Naive thymus-derived CD4-positive, alpha-beta T cell (primary cell): ENCODE measurements at places on chromosomes 7 and 10. TPM values are rescaled to one million over a fixed set of nuclear protein-coding genes. Genes with fewer than 3 reads are reported as not detected.

Gene SORBS1
- 0.58 and 0.79 TPM in 2 replicates for total RNA-seq

Gene RAB19
- total RNA-seq = 13.3 and 13.4 TPM in 2 replicates

Gene HMX2
- not detected for total RNA-seq

Gene SHH
- total RNA-seq = not detected

Gene MYL10
- not detected in 2 replicates for total RNA-seq

Gene IFIT1B
- total RNA-seq = not detected

Gene GDF2
- total RNA-seq = not detected

DNA sequence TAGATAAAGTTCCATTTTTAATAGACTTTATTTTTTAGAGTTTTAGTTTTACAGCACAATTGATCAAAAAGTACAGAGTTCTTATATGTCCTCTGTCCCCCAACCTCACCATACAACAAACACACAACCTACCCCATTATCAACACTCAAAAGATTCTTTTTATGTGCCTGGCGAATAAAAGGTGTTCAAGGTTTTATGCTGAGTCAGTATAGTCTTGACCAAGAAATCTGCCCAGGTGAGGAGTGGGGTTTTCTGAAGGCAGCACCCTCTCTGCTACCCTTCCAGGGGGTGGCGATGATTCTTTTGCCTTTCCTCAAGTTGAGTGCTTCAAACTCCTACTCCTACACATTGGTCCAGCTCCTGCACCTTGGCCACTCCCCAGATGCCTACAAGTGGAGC is 222.9 kb downstream of the GRM8 start:
- H3K27me3 ChIP-seq = no peaks in the 10 kb centered on the region
- no peak overlapping the region for H3K4me3 ChIP-seq
- DNase-seq = no peak
- no peaks in the 10 kb centered on the region for H3K36me3 ChIP-seq
- H3K4me1 ChIP-seq = no peaks in the 10 kb centered on the region

DNA sequence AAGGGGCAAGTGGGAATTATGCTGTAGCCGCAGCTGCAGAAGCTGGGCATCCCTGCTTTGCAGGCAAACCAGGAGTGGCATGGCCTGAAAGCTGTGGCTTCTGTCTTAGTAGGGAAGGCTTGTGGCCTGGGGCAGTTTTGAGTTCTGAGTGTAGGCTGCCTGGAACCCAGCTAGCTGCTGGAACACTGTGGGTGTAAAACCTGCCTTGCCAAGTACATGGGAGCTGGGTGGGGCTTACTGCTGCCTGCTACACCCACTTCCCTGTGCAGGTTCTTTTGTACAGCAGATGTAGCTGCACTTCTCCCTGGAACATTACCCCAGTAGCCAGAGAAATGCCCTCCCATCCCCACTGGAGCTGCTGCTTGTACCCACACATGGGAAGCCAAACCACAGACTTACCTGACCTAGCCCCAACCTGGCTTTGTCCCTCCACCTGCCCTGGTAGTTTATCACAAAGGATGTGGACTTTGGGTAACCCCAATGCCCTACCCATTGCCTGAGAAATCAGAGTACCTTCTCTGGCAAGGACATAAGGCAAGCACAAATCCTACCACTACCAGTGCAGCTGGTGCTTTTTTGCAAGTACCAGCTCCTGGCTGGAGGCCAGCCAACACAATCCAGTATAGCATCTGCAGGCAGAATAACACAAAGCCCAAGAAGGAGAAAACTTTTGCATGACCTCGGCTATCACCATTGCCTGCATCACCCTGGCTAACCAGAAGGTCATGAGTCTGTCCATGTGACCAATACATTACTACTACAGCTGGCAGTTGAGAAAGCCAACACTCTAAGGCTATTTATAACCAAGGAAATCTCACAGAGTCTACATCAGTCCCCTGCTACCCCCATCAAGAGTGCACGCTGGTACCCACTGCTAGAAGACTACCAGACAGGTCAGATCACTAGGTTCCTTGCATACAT is 26.5 kb upstream of the PPP1R3A start:
- no peak overlapping the region for H3K27ac ChIP-seq
- no peaks in the 10 kb centered on the region for H3K36me3 ChIP-seq
- no peak overlapping the region for H3K4me3 ChIP-seq

DNA sequence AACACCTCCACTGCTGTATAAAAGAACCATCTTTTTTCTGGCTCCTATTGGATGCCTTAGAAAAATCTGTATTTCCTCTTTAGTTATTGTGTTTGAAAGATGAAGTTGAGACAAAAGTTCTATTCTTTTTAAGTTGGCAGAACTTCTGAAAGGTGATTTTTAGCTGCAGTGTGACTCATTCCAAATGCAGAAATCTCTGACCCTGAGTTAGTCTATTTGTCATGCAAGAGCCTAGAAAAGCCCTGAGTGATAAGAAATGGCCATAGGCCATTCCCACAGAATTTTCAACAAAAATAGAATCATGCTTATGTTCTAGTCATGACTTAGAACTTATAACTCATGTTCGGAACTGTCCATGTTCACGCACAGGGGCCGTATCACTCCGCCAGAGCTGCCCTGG is 89.1 kb downstream of the EGFR start:
- no peak overlapping the region for H3K4me3 ChIP-seq
- no peak for DNase-seq
- H3K36me3 ChIP-seq = no peaks in the 10 kb centered on the region
- no peaks in the 10 kb centered on the region for H3K4me1 ChIP-seq

DNA sequence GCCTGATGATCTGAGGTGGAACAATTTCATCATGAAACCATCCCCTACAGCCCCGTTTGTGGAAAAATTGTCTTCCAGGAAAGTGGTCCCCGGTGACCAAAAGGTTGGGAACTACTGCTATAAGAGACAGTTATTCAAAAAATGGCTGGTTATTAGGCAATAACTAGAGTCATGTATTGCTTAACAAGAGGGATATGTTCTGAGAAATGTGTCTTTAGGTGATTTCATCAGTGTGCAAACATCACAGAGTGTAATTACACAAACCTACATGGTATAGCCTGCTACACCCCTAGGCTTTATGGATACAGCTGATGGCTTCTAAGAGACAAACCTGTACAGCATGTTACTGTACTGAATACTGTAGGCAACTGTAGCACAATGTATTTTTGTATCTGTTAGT is 71.3 kb upstream of the CSTF2T start:
- no peak for DNase-seq
- no peaks in the 10 kb centered on the region for H3K27me3 ChIP-seq

DNA sequence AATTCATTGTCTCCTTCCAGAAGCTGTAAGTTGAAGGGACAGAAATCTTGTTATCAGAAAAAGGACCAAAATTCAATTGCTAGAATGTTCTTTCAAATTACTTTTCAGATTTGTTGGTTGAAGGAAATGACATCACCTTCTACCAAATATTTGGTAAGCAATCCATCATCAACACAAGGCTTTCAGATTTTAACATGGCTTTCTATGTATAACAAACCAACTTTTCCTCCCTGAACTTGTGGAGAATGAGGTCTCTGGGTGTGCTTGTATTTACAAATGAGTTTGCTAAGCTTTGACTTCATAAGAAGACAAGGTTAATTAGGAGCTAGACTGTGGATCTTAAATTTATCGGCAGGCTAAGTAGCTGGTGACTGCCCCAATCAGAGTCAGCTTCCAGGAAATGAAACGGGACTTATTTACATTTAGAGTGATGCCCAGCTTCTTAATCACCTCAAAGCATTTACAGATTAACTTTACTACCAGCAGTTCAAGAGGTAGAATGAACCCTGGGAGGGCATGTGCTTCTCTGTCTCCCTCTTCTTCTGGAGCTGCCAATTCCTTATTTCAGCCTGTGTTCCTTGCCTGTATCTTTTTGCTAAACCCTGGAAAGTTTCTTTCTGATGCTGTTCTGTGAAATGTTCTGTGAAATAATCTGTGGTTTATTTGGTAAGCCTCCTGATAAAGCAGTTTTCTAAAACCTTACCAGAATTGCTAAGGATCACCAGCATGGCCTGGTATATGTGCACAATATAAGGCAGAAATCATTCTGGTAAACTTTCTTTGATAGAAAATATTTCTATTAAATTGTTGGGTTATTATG is 248.8 kb upstream of the FZD8 start:
- no peaks in the 10 kb centered on the region for H3K4me1 ChIP-seq
- no peak overlapping the region for H3K27ac ChIP-seq
- H3K4me3 ChIP-seq = no peak overlapping the region
- no peak for DNase-seq
- H3K27me3 ChIP-seq = no peaks in the 10 kb centered on the region
- no peaks in the 10 kb centered on the region for H3K36me3 ChIP-seq

DNA sequence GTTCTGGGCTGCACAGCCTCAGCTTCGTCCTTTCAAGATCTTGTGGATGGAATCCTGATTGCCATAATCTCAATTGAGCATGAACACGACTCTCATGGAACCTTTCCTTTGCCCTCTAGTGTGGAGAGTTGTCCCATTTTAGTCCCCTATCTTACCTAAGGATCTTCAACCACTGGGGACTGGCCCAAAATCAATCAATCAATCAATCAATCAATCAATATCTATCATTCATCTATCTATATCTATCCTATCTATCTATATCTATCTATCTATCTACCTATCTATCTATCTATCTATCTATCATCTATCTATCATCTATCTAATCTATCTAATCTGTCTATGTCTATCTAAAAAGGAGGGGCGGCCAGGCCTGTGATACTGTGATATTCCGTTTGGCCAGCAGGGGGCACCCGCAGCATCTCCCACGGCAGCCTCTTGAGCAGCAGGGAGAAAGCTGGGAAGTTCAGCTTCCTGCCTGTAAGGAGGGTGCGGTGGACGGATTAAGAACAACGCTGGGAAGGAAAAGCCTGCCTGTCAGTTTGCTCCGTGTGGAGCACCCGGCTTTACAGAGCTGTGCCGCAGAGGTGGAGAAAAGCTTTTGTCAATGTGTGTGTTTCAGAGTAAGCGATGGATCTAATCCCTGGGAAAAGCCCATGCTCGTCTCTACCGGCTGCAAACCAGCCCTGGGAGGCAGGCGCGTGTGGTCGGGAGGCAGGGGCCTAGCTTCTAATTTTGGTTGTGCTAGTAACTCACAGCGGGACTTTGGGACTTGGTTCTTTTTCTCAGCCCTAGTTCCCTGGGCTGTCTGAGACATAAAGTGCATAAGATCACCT is 124.9 kb downstream of the SH2D4B start:
- peaks cover 6% of the 10 kb centered on the region for H3K27me3 ChIP-seq
- no peak overlapping the region for H3K27ac ChIP-seq
- H3K4me3 ChIP-seq = no peak overlapping the region
- H3K36me3 ChIP-seq = no peaks in the 10 kb centered on the region
- peak; percentile 56 for DNase-seq

GRCh38 chr7:45644237-45644636 is 70.1 kb downstream of the ADCY1 start:
- H3K4me1 ChIP-seq = no peaks in the 10 kb centered on the region
- DNase-seq = no peak
- no peaks in the 10 kb centered on the region for H3K27me3 ChIP-seq

- no peaks in the 10 kb centered on the region for H3K27me3 ChIP-seq
- H3K36me3 ChIP-seq = no peaks in the 10 kb centered on the region
- no peak overlapping the region for H3K4me3 ChIP-seq
These were observed 155.2 kb upstream of the GNAI1 start for GRCh38 chr7:79979437-79979836.

DNA sequence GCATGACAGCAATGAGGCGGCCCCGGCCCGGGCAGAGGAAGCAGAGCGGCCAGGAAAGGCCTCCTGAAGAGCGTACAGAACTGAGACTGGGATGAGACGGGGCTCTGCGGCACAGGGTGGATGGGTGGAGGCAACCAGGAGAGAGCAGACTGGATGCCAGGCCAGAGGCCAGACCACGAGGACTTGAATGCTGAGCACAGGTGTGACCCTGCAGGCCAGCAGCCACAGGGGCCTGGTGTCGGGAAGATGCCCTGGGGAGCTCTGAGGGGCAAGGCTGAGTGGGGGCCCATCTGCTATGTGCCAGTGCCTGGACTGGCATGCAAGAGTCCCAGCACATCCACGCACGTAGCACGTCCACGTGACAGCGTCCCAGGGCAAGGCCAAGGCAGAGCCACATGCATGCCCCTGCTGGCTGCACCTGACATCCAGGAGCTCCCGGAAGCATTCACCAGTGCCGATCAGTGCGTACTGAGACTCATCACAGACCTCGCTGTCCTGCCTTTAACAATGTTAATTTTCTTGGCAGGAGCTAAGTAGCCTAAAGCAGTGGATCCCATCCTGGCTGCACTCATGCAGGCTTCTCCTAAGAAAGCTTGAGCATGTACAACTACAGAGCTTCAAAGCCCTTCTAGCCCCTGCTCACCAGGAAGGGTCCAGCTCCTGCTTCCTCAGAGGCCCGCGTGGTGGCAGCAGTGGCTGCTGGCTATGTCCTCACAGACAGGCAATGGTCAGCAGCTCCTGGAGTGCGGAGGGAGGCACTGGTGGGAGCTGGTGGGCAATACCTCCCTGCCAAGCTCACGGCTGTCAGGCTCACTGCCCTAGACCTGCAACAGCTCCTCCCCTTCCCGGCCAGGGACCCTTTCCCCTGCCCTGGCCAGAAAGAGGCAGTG is 18.0 kb downstream of the GRID1 start:
- no peaks in the 10 kb centered on the region for H3K36me3 ChIP-seq
- H3K4me3 ChIP-seq = no peak overlapping the region
- no peak for DNase-seq
- H3K27me3 ChIP-seq = no peaks in the 10 kb centered on the region

DNA sequence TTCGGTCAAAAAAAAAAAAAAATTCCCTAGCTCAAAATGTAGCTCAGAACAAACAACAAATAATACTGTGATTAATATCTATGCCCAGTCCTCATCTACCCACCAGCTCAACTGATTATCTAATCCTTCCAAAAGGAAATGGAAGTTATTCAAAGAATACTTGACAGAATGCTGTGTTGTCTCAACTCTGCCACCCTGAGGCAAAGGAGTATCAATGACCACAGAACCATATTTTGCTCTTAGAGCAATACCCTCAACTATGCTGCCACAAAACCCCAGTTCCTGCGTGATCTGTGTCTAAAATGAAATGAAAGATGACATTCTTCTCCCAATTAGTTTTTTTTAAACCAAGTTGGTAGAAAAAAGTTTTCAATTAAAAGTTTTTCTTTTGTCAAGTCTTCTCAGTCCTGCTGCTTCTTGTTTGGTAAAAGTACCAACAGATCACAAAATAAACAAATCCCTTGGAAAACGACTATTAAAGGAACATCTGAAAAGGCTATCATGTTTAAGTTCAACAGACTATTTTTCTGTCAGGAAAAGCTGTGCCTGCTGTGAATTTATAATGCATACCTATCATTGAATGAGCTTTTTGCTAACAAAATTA is 21.6 kb downstream of the RBM28 start:
- no peak overlapping the region for H3K4me3 ChIP-seq
- peaks cover 5% of the 10 kb centered on the region for H3K4me1 ChIP-seq
- H3K27ac ChIP-seq = no peak overlapping the region
- peaks cover 34% of the 10 kb centered on the region for H3K36me3 ChIP-seq

GRCh38 chr7:69534461-69535041 is 63.7 kb upstream of the AUTS2 start:
- H3K27ac ChIP-seq = no peak overlapping the region
- DNase-seq = no peak
- H3K36me3 ChIP-seq = no peaks in the 10 kb centered on the region
- no peaks in the 10 kb centered on the region for H3K4me1 ChIP-seq
- no peaks in the 10 kb centered on the region for H3K27me3 ChIP-seq
- no peak overlapping the region for H3K4me3 ChIP-seq
